Mesothelial cell of epicardium (in vitro differentiated cells): ENCODE measurements at places on chromosomes 12 and 14.

GRCh38 chr14:104149617-104150135 is 11.3 kb downstream of the KIF26A start:
- no peak for DNase-seq

GRCh38 chr12:105754313-105754712 is 384.4 kb downstream of the NUAK1 start:
- no peak for DNase-seq

DNA sequence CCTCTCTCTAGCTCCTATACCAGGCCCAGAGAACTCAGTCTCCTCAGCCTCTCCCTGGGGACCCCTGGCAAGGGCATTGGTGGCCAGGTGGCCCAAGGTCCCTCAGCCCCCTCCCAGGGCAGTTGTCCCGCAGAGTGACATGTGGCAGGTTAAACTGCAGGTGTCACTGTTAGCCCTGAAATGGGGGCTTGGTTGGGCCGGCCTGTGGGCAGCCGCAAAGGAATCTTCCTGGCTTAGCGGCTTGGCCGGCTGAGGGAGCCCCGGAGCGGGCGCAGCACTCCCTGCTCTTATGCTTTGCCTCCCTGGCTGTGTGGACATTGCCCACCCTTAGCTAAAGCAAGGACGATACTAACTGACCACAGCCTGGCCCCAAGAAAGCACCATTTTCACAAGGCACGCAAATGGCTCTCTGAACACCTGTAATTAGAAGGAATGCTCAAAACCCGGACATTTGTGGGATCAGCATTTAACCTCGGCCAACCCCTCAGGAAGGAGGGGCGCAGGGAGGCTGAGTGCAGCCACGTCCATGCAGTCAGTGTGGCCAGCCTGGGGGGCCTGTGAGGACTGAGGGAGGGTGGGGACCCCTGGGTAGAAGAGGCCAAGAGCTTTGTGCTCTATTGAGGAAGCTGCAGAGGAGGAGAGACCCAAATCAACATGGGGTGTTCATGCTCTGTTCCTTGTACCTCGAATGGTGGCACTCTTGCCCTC is 82.2 kb downstream of the PAPOLA start:
- peak; percentile 53 for DNase-seq

GRCh38 chr14:65849558-65849957 is 437.0 kb downstream of the FUT8 start:
- DNase-seq = no peak

GRCh38 chr12:109630815-109631214 is 57.2 kb downstream of the MVK start:
- no peak for DNase-seq

DNA sequence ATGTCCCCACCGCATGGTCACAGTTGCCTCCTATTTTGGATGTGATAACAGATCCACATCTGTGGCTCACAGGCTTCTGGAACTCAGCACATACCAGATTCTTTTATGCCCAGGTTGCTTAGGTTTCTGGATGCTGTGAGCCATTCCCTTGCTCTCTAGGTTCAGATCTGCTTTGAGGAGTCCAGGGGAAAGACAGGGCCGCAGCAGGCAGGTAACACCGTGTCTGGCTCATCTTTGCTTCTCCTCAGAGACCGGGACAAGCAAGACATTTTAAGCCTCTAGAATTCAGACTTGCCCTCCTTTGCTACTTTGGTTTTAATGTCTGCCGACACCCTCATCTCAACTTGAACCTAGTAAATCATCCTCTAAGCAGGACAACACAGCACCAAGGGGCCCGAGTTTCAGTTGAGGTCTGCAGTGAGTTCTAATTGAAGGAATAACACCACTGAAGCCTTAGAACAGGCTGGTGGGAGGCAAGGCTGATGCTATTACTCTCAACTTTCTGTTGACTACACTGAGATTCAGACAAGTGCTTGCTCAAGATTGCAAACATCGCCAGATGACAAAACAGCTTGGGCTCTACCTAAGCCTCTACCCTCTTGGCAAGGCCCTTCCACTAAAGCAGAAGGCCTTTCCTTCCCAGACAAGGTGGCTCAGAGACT is 55.3 kb downstream of the MDM2 start:
- DNase-seq = no peak

DNA sequence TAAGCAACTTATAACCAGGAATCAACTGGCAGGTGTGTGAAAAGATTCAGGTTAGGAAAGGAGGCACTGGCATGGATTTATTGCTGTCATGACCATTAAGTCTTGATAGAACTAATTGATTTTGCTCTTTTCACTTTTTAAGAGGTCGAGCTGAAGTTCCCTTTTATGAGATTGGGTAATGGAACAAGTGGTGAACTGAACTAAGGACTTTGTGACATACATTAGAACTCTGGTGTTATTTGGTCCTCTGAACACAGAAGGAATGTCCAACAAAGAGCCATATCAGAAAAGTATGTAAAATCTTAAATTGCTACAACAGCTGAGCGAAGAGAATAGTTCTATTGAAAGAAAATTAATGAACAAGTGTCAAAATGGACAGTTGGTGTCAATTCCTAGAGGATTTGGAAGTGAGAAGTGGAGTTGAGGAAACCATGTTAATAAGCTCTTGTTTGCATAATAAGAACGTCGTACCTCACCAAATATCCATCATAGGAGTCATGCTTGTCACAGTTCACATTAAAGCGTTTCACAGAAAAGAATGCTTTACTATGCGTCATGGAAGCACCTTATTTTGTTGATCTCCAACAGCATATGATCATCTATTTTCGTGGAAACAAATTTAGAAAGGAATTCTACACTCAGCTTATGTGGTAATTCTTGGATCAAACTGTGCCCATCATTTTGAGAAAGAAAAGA is 8.4 kb upstream of the MYF6 start:
- DNase-seq = no peak

GRCh38 chr14:52694761-52695480 is 437 bp downstream of the ERO1A start:
- DNase-seq = peak; percentile 51

DNA sequence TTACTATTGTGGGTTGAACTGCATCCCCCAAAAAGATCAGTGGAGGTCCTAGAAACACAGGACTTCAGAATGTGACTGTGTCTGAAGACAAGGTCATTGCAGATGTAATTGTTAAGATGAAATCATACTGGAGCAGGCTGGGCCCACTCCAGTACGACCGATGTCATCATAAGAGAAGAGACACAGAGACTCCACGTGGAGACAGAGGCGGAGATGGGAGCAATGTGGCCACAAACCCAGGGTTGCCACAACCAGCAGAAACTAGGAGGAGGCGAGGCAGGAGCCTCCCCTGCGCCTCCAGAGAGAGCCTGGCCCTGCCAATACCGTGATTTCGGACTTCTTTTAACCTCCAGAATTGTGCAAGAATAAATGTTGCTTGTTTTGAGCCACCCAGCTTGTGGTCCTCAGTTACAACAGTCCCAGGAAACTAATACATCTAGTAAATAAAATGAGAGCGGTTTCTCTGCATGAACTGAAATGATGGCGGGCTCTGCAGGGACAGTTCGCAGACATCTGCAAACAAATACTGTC is 25.7 kb upstream of the FZD10 start:
- DNase-seq = no peak

DNA sequence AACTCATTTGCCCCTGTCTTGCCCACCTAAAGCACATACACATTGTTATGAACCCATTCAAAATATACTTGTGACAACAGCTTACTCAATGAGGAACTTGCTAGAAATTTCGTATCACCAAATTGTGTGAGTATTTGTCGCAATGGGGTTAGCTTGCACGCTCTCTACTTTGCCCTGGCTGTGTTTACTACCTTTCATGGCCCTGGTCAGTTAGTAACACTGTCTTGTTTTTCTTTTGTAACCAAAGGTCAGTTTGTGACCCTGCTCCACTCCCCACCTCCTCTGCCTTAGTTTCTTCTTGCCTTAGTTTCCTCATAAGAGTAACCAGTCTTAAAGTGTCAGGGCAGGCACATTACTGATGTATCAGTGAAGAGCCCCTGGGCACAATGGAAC is 205.8 kb upstream of the EEA1 start:
- no peak for DNase-seq

- DNase-seq = no peak
Observed at GRCh38 chr14:47302121-47302520, 373.3 kb downstream of the MDGA2 start.

DNA sequence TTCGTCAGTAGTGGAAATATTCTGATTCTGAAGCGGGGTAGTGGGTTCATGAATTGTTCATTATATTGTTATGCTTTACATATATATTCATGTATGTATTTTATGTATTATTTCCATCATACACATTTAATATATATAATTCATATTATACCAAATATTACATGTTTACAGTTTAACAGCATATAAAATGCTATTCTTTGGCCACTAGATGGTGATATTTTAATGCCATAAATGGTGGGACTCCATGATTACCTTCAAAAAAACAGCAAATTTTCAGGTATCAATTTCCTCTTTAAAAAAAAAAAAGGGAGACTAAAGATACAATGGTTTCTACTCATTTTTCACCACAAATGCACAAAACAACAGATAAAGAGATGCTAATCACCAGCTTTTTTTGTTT is 41.0 kb downstream of the BDKRB1 start:
- DNase-seq = no peak

DNA sequence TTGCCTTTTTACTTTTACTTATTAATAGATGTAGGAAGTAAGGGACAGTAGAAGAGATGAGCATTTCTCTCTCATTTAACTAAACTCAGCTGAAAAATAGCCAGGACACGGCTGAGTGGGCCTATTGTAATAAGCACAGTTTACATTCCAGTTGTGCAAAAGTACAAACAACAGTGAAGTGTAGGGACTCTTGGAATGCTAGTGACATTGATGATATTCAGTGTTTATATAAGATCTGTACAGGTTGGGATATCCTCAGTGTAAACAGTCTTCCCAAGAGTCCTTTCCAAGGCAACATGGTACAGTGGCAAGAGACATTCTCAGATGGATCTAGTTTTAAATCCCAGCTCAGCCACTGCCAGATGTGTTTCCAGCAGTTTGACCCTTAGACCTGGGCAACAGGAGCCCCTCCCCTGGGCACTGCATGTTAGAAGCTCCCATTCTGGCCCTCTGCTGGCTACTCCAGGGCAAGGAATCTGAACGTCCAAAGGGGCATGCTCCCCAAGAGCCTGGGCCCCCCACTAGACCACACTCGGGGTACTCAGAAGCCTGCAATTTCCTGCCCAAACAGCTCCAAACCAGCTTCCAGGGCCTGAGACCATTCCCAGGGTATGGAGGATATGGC is 55.3 kb downstream of the STAB2 start:
- no peak for DNase-seq

DNA sequence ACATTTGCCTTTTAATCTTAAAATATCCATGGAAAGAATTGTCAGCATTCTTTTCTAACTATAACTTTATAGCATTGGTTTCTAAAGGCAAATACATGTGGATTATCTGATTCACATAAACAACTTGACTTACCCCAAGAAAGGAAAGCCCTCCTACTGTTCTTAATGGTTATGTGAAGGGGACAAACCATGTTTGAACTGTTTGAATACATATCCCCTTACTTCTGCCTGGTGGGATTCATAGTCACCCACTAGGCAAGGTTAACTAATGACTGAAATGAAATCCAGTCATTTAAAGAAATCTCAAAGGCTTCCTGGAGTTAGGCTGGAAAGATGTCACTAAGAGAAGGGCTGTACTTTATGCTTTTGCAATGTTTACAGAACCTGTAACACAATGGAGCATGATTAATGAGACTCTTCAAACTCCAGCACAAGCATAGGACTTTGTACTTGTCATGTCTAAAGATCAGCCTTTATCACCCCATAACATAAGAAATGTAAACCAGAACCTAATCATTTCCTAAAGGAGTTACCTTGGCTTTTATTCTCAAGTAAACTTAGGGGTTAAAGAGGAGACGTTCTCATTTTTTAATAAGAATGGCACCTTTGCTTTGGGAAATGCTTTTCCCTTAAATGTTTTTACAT is 10.2 kb upstream of the FLRT2 start:
- DNase-seq = no peak

- DNase-seq = no peak
Observed at GRCh38 chr14:35446450-35446849, 41.9 kb upstream of the NFKBIA start.

DNA sequence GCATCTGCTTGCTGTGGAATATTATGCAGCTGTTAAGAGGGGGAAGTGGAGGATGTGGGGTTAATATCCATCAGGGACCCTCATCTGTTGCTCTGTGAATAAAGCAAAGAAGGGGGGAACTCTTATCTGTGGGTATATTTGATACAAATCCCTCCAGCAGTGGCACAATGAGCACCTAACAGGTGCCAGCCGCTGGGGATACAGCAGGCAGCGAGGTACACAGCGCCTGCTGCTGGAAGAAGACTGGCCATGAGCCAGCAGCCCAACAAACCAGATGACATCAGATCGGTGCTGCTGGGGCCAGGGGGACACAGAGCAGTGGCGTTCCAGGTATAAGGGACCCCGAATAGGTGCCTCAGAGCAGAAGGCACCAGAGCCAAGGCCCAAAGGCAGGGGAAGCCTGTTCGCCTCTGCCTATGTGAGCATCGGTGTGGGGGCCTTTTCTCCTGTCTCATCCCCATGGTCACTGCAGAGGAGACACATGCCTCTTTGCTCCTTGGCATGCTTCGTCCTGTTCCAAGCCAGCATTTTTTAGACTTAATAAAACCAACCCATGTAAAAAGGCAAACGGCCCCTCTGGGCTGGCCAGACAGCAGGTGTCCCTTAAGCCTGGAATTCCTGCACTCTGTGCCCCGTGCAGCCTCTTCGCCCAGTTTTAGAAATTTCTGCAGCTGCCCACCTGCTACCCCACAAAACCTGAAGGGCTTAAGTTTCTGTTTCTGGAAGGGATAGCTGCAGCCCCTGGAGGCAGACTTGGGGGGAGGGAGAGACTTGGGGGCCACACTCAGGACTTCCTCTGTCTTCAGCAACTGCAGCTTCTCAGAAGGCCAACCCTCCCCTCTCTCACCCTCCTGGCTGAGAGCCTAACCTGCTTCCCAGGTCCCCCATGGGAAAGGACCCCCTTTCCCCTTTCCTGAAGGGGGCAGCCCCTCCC is 1.6 kb upstream of the CKB start:
- no peak for DNase-seq

- no peak for DNase-seq
Observed at GRCh38 chr12:20627001-20627588, 68.0 kb upstream of the SLCO1C1 start.

DNA sequence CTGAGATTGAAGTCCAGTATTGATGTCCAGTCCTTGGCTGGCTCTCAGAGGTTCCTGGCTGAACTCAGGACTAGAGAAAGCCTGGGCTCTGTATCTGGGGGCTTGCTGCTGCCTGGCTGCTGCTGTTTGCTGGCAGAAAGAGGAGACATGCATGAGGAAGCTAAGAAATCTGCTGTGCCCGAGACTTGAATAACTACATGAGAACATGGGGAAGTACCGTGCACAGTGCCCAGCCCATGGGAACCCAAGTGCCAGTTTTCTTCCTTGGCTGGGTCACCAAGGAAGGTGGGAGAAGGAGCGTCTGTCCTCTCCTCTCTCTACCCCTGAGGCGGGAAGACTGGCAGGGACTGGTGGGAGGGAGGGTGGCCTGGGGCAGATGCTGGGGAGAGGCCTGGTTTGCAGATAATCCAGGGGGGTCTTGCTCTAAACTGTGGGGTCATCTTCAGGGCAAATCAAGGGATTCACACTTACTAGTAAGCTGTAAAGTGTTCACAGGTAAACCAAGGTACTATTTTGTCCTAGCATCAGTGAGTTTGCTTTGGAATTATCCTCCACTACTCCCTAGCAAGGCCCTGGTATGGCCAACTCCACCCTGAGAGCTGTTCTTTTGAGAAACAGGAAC is 13.8 kb upstream of the ZFP36L1 start:
- no peak for DNase-seq
